ENCODE measurements at places on chromosomes 1 and 21.

- peak; percentile 86 for DNase-seq
Observed at GRCh38 chr1:7902478-7903085, 38.1 kb downstream of the TNFRSF9 start.

GRCh38 chr1:15233689-15234088, 13.3 kb upstream of the FHAD1 start:
- no peak for DNase-seq

DNA sequence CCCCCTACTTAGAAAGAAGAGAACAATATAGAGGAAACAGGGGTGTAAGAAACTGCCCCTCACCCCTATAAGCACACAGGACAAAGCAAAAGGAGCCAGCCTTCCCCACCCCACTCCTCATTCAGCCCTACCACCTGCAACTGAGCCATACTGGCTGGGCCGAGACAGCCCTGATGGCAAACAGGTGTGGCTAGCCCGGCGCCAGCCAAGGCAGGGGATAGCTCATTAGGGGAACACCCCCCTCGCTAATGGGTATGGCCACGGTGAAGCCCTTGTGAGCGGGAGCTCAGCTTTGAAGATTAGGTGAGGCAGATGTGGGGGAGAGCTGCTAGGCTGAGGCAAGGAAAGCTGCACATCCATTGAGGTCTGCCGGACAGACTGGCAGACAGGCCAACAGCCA, 65.5 kb downstream of the ERI3 start:
- DNase-seq = no peak

DNA sequence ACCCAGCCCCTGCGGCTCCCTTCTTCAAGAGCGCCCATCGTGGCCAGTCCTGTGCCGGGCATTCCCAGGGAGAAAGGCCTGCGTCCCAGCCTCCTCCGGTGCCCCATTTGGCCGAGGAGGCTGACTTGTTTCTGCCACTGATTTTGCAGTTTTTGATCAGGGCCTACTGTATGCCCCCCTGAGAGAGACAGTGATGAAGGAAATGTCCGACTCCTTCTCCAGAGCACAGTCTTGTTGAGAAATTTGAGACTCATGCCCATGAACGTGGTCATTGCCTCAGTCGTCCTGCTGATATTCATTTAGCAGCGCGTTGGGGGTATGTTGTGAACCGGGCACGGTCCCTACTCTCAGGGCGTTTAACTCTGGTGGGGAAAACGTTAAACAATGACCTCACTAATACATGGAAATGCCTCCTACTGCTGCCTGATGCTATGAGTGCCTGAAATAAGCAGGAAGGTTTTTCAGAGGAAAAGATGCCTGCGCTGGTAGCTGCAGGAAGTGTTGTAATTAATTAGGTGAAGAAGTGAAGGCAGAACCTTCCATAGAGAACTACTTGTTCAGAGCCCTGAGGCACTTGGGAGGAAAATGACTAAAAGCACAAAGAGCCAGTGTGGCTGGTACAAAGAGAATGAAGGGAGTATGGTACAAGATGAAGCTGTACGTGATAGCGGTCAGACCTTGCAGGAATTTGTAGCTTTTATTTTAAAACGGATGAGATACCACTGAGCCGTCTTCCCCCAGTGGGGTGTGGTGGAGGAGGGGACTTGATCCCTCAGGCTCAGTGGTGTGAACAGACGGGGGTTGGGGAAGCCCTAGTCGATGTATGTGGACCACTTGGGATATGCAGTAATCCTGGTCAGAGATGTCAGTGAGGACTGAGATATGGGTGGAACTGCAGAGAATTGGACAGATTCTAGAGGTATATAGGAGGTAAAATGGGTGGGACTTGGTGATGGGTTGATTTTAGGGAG, 730 bp downstream of the ZCCHC17 start:
- peak; percentile 9 for DNase-seq

- DNase-seq = no peak
Observed at GRCh38 chr1:194300776-194301175, 1114.4 kb upstream of the B3GALT2 start.

DNA sequence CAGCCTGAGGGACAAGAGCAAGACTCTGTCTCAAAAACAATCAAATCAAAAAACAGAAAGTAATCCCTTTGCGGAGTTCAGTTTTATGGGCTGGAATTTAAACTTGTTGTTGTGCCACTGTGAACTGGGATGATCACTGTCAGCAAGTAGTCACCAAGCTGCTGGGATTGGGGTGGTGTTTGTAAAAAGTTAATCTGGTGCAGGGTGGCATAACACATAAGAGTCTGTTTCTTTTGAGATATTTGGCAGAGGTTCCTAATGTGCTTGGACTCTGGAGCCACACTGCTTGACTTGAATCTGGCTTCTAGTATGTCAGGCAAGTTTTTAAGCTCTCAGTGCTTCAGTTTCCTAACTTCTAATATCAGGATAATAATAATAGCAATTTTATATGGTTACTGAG, 6.6 kb downstream of the CLIC4 start:
- DNase-seq = no peak

- DNase-seq = no peak
Observed at GRCh38 chr1:227952374-227953021, 4.8 kb upstream of the WNT9A start.

GRCh38 chr21:26118938-26119540, 51.5 kb downstream of the APP start:
- no peak for DNase-seq

DNA sequence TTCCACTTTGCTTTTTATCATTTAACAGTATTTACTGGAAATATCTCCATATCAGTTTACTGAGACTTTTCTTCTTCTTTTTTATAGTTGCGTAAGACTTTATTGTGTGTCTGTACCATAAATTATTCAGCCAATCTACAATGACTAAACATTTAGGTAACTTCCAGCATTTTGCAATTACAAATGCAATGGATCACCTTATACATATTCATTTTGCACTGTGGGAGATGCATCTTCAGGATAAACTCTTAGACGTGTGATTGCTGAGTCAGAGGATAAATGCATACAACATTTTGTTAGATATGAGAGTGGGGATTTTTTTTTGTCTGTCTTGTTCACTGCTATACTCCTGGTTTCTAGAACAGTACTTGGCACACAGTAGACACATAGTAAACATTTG, 95.7 kb upstream of the GCLM start:
- DNase-seq = no peak
